ENCODE measurements at places on chromosomes 5 and 9.

GRCh38 chr5:175696139-175696854 is 38.4 kb downstream of the HRH2 start:
- DNase-seq = peak; percentile 78

DNA sequence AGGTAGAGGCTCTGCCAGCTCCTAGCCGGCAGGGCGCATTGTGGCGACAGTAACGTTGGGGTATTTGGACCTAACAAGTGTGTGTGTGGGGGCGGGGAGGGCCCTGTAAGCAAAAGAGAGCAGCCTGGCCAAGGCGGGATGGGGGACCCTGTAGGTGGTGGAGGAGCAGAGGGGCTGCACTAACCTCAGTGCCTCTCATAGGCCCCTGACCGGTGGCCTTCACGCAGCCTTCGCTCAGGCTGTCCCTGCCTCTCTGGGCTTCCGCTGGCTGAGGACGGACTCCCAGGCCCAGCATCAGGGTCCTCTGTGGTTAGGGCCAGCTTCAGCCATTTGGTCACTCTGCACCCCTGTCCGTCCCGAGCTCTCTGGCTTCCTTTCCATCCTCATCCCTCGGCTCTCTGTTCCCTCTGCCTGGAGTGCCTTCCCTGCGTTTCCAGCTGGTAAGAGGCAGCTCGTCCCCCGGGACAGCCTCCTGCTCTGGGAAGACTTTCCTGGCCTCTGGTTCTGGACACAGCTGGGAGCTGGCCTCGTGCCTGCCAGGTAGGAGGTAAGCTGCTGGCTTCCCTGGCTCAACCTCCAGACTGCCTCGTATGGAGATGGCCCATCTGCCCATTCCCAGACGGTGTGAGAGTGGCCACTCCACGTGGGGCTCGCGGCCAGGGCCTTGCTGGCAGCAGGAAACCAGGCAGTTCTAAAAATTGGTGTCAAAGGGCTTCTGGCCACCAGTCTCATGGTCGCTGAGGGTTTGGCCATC is 39.3 kb upstream of the PHYKPL start:
- DNase-seq = no peak

DNA sequence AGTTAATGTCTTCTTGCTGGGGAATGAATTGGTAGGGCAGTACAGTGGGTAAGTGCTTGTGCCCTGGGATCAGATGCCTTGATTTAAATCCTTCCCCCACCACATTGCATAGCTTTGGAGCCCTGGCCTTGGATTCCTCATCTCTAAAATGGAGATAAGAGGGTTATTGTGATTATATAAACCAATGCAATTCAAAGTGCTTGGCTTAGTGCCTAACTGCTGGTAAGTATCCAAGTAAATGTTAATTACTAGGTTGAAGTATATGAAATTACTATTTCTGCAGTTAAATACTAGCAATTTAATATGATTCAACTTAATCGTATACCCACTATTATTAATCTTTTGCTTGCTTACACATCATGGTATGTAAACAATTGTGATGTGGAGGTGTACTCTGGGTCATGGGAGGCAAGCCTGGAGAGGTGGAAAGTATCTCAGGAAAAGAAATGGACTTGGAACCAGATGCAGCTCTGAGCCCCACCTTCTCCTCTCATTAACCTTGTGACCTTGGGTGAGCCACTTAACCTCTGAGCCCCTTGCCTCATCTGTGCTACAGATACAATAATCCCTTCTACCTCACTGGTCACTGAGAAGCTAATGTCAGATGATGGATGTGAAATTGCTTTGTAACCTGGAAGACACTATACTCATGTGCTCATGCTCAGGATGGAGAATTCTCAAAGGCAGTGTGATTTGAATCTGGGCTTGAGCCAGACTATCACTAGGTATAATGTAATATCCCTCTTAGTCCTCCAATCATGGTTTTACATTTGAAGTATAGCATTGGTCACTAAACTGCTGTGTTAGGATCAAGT is 23.8 kb downstream of the NEUROG1 start:
- no peak for DNase-seq

- DNase-seq = no peak
These were observed 51.4 kb downstream of the PPIC start for GRCh38 chr5:122985006-122985700.

DNA sequence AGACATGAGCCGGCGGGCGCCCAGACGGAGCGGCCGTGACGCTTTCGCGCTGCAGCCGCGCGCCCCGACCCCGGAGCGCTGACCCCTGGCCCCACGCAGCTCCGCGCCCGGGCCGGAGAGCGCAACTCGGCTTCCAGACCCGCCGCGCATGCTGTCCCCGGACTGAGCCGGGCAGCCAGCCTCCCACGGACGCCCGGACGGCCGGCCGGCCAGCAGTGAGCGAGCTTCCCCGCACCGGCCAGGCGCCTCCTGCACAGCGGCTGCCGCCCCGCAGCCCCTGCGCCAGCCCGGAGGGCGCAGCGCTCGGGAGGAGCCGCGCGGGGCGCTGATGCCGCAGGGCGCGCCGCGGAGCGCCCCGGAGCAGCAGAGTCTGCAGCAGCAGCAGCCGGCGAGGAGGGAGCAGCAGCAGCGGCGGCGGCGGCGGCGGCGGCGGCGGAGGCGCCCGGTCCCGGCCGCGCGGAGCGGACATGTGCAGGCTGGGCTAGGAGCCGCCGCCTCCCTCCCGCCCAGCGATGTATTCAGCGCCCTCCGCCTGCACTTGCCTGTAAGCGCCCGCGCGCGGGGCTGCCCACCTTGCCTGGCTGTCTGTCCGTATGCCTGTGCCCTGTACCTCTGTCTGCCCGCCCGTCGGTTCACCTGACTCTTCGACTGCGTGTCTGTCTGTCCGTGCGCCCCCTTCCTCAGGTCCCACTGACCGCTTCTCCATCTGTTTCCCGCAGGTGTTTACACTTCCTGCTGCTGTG is 412 bp downstream of the FGF18 start:
- DNase-seq = no peak

- DNase-seq = no peak
These were observed 173.8 kb downstream of the MAST4 start for GRCh38 chr5:66769839-66770617.

DNA sequence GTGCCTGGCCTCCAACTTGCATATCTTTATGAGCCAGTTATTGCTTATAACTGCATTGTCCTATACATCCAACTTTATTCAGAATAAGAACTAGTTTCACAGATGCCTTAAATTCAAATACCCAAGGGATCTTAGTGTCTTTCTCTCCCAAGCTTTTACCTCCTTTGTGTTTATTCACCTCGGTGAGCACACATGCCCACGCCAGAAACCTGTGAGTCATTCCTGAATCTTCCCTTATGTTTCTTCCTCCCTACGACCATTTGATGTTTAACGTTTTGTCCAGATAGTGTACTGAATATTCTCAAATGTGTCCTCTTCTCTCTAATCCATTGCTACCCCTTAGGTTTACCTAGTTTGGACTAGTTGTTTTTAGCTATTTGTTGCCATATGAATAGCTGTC is 55.5 kb upstream of the MEGF10 start:
- DNase-seq = no peak

All from CD4-positive, alpha-beta T cell treated with Interferon gamma for 1 hour (primary cell).